Colonic mucosa (tissue), 4 donors: ENCODE measurements at places on chromosomes 5 and 9. TPM values are rescaled to one million over a fixed set of nuclear protein-coding genes. Genes with fewer than 3 reads are reported as not detected.

DNA sequence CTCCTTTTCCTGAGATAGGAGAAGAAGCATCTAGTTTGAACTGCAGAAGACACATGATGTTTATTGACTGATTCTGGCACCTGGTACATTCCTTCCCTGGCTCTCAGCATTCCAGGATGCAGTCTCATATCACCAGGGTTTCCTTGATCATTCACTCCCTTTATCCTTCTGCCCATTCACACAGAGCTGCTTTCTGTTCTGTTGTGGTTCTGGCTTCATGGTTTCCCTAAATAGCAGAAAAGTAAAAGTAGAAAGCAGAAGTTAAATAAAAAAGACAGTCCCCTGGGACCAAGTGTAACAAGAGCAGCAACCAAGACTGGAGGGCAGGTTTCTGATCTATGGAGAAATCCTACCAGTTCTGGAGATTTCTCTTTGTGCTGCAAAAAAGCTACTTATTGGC is 3.2 kb downstream of the IFNA8 start:
- H3K27ac ChIP-seq: no peak overlapping the region
- no peaks in the 10 kb centered on the region for H3K27me3 ChIP-seq
- no peaks in the 10 kb centered on the region for H3K36me3 ChIP-seq
- no peaks in the 10 kb centered on the region for H3K4me1 ChIP-seq
- DNase-seq: no peak

The PCDHAC1 gene
- total RNA-seq: 0.11 TPM

The CTSV gene
- 4.8 TPM for total RNA-seq

DNA sequence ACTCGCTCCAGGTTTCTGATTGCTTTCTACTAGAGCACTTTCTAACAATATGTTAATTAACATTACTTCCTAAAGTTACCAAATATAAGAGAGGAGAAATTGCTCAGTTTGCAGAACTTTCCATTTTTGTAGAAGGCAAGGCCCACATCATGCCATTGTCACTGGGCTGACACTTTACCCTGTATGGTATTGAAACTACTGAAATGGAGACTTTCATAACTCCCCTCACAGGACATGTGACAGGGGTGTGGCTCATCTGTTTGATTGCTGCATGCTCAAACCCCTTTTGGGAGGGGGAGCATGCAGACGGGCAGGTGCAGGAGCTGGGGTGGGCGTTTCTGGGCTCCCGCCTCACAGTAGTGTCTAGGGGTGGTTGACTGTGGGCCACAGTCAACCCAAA is 206.3 kb upstream of the GHR start:
- H3K36me3 ChIP-seq: no peaks in the 10 kb centered on the region
- no peak overlapping the region for H3K27ac ChIP-seq
- DNase-seq: no peak

DNA sequence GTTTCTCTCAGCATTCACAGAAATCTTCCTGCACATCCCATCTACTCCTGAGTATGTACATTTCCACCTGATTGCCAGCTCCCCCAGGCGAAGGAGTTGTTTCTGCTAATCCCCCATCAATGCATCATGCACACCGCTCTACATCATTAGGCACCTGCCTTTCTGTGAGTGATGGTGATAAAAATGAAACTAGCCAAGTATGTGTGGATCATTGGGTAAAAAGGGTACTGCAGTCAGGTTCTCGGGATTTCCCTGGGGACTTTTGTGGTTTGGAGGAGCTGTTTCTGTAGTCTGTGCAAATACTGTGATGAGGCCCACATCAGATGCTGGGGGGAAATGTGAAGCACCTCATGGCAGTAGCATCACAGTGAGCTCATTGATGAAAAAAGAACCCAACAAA is 30.4 kb downstream of the CAMK4 start:
- H3K36me3 ChIP-seq: no peaks in the 10 kb centered on the region
- H3K27me3 ChIP-seq: no peaks in the 10 kb centered on the region
- H3K4me3 ChIP-seq: no peak overlapping the region
- DNase-seq: no peak
- H3K27ac ChIP-seq: no peak overlapping the region

The P4HA2 gene
- 79.6 TPM for total RNA-seq
